ENCODE measurements at places on chromosomes 11 and 22.

DNA sequence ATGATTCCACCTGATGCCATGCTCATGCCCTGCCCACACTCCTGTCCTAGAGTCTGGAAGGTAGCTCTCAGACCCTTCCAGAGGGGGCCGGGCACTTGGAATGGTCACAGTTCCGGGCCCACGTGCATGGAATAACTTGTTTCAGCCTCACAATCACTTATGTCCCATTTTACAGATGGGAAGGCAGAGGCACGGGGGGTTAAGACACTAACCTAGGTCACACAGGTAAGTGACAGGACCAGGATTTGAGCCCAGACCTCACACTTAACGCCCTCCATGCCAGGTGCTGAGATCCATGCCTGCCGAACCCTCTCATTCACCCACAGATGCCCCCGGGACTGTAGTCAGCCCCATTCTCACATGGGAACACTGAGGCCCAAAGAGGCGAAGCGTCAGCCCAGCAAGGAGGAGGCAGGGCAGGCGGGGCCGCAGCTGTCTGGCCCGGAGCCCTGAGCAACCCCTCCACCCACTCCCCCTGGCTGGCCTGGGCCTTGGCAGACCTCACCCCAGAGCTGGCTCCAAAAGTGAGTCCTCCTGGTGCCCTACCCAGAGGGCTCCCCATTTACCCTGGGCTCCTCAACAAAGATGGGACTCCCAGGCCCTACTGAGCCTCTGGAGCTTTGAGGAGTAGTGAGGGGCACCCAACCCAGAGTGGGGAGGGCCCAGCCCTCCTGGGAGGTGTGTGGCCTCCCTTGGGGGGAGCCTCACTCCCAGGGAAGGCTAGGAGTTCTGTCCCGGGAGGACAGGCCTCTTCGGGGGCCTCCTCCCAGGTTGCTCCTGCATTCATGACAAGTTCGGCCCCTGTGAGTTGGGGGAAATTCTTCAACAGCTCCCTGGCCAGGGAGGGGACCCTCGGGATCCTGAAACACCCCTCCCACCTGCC is 2.4 kb upstream of the ALDH3B1 start:
- DNase-seq = no peak

GRCh38 chr22:46547179-46547882 is 9.9 kb upstream of the CELSR1 start:
- DNase-seq = no peak

DNA sequence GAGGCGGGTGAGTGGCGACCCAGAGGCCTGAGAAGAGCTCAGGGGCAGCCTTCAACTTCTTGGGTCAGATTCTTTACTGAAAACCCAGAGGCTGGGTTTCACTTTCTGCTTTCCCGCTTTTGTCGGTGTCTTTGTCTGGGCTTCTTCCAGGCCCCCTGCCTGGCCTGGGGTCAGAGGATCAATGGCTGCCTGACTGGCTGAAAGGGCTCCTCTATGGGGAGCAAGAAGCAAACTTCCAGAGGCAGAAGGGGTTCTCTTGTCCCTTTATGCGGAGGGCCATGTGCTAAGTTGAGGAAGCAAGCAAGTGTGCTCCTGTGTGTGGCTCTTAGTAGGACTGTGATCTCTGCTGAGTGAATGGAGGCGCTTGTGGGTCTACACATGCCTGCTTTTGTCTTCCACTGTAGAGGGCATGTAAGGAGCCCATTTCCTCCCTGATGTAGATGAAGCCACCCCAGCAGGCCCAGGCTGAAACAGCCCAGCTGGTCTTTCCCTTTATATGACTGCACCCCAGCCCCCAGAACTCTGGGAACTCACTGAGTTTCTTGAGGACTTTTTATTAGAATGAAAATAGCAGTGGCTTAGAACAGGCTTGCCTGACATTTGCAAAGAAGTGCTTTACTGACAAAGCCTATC is 1.0 kb upstream of the PKNOX2 start:
- no peak for DNase-seq

DNA sequence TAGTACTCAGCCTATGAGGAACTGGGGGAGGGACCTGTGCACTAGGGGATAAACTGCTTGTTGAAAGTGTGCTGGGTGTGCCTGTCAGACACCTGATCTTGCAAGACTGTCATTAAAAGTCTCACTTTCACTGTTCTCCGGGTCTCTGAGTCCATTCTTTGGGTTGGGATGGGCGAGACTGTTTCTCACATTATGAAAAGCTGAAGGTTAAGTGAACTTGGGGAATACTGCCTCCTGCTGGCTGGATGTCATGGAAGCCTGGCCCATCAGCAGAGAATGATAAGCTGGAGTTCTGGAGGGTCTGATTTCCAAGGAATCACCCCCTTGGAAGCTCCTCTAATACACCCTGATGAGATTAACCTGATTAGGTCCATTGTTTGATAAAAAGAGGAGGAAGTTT is 9.0 kb upstream of the VPREB1 start:
- no peak for DNase-seq

GRCh38 chr11:108405706-108406105 is 61.6 kb downstream of the C11orf65 start:
- DNase-seq = no peak

DNA sequence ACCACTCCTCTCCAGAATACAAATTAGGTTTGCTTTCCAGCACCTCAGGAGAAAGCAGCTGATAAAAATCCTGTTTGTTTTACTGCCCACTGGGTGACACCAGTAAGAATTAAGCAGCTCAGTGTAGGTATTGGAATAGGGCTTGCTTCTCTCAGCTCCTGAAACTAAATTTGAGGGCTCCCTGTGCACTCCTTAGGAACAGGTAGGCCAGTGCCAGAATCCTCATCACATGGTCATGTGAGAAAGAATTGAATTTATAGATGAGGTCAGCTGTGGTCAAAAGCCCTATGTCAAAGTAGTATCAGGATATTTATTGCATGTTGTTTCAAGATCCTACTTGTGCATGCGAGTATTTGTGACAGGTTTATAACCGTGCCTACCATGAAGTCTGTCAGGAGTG is 1.0 kb downstream of the PRSS23 start:
- no peak for DNase-seq

DNA sequence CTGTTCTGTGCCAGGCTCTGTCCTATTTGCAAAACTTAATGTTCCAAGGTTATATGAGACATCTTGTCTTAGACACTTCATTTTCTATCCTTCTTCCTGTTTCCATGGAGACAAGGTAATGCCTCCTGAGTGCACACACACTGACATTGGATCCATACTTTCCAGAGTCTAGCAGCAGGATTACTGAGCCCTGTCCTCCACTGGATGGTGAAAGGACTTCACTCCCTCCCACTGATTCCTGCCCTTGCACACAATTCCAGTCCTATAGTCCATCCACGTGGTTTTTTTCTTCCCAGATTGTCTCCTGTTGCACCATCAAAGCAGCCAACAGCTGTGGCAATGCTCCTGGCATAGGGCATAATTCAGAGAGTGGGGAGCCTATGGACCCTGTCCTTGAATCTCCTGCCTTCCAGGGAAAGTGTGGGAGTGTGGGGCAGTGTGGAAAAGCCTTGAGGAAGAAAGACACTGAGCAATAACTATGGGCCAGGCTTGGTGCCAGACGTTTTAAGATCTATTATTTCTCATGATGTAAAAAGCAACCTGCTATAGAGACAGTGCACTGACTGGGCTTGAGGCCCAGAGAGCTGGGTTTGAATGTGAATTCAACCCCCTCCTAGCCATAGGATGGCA is 31.3 kb downstream of the SERPINH1 start:
- no peak for DNase-seq

DNA sequence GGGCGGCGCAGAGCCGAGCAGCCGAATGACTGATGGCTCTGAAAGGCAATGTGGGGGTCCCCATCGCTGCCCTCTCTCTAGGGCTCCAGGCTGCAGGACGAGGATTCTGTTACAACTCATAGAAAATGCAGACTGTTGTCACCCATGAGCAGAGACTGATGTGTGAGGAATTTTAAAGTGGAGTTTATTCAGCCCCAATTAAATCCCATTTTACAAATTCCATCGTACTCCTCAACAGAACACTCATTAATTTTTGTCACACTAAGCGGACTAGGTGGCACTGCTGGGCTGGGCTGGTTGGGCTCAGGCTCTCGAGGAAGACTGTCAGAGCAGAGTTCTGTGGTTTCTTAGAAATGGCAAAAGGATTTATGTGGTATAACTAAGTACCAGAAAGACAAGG is 102.6 kb upstream of the SPON1 start:
- no peak for DNase-seq

GRCh38 chr11:92524542-92524941 is 299.9 kb downstream of the FAT3 start:
- no peak for DNase-seq

- DNase-seq = no peak
Measured at GRCh38 chr22:45572444-45572843, 69.8 kb downstream of the FBLN1 start.

DNA sequence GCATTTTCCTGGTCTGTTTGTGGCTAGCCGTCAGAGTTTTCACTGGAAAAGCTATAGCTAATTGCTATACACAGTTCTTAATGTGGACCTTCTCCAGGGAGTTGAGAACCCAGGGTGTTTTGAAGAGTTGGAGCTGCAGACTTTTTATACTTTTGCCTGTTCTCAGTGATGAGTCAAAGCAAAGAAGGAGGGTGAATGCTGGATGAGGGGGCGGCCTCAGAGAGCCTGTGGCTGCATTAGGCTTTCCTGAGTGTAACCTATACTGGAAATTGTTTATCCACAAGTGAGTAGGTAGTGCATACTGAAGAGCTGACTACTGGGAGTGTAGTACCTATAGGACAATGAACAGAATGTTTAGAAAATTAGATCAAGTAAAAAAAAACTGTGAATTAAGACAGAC is 79.7 kb upstream of the HORMAD2 start:
- no peak for DNase-seq

DNA sequence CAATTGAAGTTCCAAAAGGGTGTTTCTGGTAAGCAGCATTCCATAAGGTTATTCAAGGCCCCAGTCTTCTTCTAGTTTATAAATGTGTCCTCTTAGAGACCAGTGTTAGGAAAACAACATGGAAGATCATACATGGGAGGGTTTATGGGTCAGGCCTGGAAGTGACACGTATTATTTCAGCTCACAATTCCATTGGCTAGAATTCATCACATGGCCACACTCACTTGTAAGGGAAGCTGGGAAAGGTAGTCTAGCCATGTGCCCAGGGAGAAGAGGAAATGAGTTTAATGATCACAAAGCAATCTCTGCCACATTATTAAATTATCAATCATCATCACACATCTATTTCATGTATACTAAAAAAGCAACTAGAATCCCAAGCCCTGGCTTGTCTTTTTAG is 181.7 kb upstream of the TBCEL start:
- DNase-seq = no peak
